Left renal pelvis (tissue), 4 donors: ENCODE measurements at places on chromosomes 11 and 22.

DNA sequence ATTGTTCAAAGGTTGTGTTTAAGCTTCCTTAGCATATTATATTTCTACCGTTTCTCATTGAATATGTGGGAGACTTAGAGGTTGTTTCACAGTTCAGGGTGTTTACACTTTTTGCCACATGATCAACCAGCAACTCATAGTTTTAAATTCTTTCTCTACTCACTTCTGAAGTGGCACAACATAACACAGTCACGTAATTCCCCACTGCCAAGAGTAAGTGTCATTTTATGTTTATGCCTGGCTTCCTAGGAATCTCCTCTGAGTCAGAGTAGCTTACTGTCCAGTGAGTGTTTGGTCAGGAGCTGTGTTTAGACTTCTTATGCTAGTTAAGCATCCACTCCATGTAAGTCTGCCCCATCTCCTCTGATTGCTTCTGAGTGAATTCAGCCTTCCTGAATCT is 520.8 kb upstream of the KIRREL3 start:
- DNase-seq, result no peak

DNA sequence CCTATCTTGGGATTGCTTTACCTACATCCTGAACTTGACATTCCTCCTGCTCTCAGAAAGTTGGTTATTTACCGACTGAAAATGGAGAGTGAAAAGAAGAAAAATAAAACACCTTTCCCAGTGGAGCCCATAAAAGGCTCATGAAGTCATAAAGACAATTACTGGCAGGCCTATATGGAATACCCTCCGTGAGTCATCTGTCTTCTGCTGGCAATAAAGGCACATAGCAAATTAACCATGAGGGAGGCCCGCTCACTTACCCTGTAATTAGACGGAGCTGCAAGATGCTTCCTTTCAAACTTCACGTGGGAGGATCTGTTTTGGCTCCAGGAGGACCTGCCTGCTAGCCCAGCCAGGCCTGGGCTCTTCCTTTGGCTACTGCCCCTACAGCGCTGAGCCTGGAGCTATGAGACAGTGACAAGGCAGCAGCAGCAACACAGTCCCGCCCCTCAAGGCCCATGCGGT is 540.4 kb downstream of the BUD13 start:
- no peak for DNase-seq

DNA sequence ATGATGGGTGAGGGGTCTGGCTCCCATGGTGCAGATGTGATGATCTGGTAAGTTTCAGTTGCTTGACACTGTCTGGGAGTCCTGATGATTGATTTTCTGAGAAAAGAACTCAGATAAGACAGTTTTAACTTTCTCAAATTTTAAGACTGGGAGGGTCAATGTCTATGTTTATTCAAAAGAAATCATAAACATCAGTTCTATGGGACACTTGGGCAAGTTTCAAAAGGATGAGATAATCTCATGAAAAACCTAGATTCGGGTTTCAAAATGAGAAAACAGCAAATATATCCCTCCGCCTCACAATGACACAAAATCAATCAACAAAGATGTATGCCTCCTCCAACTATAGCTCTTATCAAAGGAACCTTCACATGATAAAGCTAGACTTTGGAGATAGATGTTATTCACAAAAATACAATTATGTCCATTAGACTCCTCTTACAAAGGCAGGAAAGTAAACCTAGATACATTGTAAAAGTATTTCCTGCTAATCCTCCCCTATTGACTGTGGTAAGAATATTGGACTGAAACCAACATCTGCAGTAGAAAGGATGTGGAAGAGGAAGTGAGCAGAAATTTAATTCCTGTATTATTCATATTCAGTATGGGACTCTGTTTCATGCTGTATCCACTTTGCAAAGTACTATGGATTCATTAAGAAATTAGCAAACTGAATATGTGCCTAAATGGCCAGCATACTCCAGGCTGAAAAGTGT is 21.6 kb downstream of the SVIP start:
- DNase-seq, result no peak

DNA sequence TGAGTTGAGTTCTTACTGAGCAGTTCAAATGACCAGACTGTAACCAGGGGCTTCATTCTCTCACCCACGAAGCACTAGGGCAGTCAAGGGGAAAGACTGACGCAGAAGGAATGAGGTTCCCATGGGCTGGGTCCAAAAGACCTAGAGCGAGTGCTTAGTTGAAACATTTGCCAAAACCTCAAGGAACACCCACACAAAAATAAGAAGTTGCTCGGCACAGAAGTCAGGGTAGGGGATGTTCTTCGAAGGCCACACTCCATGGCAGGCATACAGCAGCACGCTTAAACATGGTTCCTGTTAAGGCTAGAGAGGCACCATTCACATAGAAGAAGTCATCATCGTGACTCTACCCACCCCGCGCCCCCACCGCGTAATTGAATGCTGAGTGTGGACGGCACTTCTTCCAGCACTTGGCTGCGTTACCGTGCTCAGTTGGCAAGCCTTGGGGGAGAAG is 52.9 kb downstream of the TIMP3 start:
- DNase-seq, result no peak
